ENCODE measurements at places on chromosomes 1 and 21.

DNA sequence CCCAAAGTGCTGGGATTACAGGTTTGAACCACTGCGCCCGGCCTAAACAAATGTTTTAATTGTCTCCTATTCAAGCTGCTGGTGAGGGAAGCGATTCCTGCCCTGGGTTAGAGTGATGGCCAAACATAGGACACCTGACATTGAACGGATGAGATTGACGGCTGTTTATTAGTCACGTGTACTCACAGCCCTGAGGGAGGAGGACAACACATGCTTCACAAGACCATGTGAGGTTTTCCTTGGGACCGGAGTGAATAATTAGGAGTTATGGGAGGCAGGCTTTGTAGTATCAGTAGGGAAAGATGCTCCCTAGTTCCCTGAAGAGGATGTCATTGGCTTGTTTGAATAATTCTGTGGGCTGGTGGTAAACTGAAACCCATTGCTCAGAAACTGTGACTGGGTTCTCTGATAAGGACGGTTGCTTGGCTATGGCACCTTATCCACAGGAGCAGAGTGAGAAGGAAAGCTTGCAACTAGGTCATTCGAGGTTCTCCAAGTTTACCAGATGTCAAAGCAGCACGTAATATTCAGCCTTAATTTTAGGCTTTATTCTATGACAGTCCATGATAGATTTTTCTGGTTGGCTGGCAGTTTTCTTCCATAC, 245.8 kb downstream of the PLA2G4A start:
- no peak for DNase-seq

DNA sequence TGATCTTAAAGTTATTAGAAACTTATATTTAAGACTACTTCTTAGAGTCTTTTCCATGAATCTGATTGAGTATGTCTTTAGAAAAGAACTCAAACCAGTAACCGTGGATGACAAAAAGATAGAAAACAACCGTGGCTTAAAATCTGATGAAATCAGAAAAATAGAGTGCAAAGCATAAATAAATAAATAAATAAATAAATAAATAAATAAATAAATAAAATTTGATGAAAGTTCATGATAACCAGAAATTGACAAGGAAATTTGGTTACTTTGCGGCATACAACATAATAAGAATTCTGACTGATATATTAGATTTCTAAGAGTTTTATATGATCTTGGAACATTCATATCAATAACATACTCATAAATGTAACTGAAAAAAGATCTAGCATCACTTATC, 152.1 kb downstream of the AK5 start:
- no peak for DNase-seq

GRCh38 chr1:6124746-6125365, 55.3 kb downstream of the CHD5 start:
- DNase-seq: no peak

GRCh38 chr1:27521336-27521831, 31.4 kb upstream of the WASF2 start:
- no peak for DNase-seq

- DNase-seq: no peak
These were observed 7.7 kb upstream of the CLCA1 start for GRCh38 chr1:86460998-86461397.

DNA sequence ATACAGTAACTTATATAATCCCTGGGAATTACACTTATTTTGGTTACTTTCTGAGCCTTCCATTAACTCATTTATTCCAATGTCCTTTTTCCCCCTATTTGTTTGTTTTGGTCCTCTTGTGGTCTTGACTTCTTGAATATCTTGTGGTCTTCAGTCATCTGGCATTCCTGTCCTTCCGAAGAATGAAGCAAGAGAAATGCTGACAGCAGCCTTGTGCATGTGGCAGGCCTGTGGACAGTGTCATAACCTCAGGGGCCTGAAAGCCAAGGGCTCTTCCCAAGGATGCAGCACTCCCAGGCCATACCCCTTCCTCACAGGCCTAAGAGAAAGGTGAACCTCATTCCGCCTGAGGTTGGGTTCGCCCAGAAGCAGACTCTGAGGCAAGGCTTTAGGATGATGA, 470.2 kb downstream of the DISC1 start:
- no peak for DNase-seq

DNA sequence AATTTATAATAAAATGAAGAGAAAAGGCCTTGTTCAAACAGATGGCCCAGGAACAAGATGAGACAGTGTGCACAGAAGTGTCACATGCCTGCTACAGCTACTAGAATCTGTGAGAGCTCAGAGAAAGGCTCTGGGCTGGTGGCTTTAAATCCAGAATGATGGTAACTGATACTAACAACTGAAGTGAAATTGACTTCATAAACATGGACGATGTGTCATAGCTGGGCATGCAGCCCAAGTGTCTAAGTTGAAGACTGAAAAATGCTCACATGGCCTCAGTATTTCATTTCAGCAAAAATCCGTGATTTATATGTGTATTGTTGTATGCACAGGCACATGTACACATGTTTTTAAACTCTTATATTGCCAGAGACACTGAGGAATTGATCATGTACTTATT, 208.3 kb upstream of the RUNX1 start:
- no peak for DNase-seq

- DNase-seq: no peak
These were observed 1211.6 kb upstream of the ADGRL4 start for GRCh38 chr1:80218112-80218511.

- DNase-seq: no peak
These were observed 1573.0 kb upstream of the PRMT6 start for GRCh38 chr1:105483436-105483835.

- DNase-seq: no peak
These were observed 39.4 kb upstream of the ZNF496 start for GRCh38 chr1:247370786-247371732.

GRCh38 chr1:51578383-51579109, 38.3 kb upstream of the OSBPL9 start:
- DNase-seq: no peak

DNA sequence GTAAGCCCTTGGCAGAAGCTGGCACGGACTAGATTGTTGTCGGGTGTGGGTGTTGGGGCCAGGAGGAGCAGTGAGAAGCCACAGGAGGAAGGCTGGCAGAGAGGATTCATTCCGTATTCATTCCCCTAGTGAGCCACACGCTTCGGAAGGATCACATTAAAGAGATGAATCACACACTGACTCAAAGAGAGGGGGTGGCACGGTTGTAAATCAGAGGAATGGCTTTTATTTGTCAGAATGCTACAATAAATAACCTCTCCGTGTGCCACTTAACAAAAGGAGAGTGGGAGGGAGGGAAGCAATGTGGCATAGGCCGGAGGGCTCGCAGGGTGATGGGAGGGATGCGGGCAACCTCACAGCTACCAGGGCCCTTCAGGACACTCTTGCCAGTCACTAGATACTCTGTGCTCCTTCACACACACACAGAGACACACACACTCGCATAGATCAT, 135.5 kb downstream of the HIVEP3 start:
- no peak for DNase-seq

DNA sequence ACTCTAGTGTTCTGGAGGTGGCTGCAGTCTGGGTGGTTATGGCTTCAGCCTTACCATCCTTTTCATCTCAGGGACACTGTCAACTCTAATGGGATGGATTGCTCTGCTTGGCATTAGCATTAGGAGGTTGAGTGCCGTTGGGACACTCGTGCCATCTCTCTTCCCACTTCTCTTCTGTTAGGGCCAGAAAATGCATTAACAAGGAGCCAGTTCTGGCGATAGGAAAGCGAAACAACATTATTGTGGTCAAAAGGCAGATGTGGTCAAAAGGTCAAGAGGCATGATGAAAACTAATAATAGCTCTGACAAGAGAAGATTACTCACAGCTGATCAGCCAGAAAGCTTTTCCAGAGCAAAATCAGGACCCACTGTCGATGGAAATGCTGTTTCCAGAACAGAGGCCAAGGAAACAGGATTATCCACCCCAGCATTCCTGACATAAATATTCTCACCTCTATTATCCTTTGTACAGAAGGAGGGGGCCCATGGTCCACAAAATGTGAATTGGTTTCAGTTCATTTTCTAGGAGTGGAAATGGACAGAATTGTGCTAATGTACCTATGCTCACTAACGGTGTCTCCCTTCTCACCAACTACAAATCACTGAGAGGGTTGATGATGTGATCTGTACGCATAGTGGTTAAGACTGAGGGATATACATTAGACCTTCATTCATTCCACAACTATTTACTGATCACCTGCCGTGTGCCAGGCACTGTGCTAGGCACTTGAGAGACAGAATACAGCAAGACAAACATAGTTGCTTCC, 72.0 kb downstream of the ST6GALNAC5 start:
- DNase-seq: no peak

DNA sequence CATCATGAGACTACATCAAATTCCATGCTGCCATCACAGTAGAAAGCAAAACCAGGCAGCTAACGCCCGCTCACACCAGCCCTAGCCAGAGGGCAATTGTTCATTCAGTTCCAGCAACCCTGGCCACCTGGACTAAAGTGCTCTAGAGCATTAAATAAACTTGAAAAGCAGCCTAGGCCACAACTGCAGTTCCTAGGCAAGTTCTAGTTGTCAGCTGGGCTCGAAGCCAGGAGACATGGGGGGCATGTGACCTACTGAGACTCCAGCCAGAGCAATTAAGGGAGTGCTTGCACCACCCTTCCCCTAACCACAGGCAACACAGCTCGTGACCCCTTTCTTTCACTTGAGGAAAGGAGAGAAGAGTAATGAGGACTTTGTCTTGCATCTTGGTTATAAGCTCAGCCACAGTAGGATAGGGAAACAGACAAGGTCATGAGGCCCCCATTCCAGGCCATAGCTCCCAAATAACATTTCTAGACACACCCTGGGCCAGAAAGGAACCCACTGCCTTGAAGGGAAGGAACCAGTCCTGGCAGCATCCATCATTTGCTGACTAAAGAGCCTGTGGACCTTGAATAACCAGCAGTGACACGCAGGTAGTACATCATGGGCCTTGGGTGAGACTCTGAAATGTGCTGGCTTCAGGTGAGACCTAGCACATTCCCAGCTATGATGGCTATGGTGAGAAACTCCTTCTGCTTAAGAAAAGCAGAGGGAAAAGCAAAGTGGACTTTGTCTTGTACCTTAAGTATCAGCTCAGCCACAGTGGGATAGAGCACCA, 77.0 kb downstream of the ZZZ3 start:
- no peak for DNase-seq

- no peak for DNase-seq
These were observed 56.8 kb downstream of the ACP6 start for GRCh38 chr1:147613506-147613905.

DNA sequence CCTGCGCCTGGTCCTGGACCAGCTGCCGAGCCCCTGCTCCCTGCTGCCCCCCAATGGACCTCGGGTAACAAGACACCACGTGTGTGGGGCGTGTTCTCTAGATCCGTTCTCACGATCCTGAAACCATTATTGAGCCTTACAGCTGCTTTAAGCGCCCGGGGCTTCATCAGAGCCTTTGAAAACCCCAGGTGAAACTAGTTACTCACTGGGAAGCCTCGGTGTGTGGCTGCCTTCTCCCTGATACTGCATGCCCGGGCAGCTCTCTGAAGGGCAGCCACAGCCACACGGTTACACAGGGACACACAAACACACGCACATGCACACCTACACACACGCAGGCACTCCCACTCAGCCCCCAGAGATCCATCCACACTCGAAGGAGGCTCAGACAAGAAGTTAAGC, 5.3 kb downstream of the HES2 start:
- no peak for DNase-seq

DNA sequence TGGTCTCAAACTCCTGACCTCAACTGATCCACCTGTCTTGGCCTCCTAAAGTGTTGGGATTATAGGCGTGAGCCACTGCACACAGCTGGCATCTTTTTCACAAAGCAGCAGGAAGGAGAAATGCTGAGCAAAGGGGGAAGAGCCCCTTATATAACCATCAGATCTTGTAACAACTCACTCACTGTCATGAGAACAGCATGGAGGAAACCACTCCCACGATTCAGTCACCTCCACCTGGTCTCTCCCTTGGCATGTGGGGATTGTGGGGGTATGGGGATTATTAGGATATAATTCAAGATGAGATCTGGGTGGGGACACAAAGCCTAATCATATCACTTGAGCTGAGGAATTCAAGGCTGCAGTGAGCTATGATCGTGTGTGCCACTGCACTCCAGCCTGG, 3.0 kb upstream of the MFSD2A start:
- DNase-seq: no peak

DNA sequence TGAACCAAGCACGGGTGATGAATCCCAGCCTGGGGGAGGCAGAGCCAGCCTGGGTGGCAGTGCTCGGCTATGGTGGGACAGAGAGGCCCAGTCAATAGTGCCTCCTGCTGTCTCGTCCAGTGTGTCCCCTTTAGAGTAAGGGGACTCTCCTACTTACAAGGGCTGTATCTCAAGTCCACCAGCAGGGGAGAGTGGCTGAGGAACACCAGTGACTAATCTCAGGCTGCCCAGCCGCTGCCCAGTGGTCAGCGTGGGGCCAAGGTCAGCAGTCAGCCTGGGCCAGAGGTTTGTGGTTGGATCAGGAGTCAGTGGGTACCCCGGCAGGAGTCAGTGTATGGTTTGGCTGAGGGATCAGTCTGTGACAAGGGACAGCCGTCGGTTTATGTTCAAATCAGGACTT, 109.2 kb upstream of the RUNX3 start:
- no peak for DNase-seq

GRCh38 chr1:224939844-224940425, 10.5 kb downstream of the DNAH14 start:
- DNase-seq: no peak

DNA sequence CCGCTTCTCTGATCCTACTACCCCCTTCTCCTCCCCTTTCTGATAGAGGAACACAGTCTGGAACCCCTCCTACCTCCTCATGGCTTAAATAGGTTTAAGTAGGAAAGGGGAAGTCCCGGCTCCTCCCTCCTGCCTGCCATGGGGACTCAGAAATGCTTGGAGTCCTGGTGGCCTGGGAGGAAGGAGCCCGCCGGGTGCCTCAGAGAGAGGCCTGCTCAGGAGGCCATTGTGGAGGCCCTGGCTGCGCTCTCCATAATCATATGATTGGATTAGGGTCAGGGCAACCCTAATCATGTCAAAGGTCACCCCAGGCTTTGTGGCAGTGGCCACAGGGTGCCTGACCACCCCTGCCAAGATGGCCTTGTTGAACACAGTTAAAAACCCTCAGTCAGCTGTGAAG, 29.0 kb downstream of the WNT3A start:
- DNase-seq: no peak

DNA sequence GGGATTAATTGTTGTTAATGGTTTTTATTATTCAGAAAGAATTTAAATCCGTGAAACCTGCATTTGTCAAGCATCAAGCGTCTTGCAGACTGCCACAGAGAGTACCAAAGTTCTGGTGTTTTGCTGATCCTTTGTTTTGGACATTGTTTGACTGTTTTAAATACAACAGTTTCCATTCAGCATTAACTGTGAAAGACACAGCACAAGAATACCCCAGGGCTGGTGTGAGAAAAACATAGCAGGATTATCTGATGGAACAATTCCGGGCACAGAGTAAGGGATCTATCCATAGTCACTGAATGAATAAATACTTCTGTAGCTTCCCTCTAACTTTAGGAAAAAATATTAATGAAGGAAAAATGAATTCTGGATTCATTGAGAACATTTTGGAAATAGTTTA, 202.3 kb downstream of the LTN1 start:
- DNase-seq: no peak

DNA sequence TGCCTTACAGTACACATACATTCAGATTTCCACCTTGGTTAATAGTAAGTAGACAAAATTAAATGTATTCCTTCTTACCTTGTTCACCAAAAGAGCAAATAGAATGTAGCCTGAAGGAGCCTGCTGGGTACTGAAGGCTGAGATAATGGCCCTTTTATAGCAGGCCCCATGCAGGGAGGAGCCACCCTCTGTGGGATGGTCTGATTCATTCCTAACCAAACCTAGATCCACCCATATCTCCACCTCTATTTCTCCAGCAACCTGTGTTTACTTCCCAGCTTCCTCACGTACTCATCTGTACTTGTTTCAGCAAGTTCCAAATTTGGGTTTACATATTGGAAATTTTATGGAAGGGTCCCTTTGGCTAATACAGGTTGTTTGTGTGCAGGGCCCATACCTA, at the start of gene FLG:
Gene FLG (minus strand): TSS at position 129 of the 400 bp plus-strand sequence. CDS start 9,783 bp downstream, outside the sequence.
- no peak for DNase-seq

All from activated CD4-positive, CD25-positive, alpha-beta regulatory T cell (primary cell).